ENCODE measurements at places on chromosomes 6 and 20.

DNA sequence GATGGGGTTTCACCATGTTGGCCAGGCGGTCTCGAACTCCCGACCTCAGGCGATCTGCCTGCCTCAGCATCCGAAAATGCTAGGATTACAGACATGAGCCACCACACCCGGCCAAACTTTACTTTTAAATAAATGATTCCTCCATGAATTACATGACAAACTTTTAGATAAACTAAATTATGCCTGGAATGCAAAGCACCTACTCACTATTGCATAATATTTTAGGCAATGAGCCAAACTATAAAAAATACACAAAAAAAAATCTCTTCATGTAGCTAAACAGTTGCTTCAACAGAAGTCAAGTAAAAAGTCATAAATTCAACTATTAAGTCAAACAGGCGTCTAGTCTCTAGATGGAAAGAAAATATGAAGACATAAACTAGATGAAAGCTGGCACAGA, 56.5 kb downstream of the PTPRK start:
- no peak for DNase-seq

- peak; percentile 64 for DNase-seq
Observed at GRCh38 chr6:27375613-27376079, 12.9 kb upstream of the ZNF391 start.

- no peak for DNase-seq
Observed at GRCh38 chr6:108779536-108780275, 68.5 kb upstream of the ARMC2 start.

DNA sequence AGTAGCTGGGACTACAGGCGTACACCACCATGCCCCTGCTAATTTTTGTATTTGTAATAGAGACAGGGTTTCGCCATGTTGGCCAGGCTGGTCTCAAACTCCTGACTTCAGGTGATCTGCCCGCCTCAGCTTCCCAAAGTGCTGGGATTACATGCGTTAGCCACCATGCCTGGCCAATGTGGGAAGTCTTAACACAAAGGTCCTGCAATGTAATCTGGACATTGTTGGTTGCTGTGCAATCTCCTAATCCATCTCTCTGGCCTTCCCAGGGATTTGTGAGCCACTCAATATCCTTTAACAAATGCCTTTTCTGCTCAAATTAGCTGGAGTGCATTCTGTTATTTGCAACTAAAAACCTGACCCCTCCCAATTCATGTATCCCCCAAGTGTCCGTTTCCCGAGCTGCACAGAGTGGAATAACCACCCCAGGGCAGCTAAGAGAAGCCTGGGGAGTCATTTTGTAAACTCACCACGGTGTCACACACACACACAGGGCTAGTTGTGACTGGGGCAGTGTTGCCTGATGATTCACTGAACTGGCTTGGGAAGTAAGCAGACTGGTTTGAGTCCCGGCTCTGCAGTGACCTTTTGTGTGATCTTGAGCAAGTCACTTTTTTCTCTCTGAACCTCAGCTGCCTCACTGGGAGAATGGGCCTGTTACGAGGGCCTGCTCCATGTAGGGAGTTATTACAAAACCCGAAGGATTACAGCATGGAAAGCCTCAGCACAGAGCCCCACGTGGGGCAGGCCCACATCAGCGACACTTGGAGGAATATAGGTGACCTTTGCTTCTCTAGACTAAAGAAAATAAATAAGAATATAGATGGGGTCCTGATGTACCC, 152.3 kb downstream of the ZMYND8 start:
- DNase-seq: peak; percentile 85

DNA sequence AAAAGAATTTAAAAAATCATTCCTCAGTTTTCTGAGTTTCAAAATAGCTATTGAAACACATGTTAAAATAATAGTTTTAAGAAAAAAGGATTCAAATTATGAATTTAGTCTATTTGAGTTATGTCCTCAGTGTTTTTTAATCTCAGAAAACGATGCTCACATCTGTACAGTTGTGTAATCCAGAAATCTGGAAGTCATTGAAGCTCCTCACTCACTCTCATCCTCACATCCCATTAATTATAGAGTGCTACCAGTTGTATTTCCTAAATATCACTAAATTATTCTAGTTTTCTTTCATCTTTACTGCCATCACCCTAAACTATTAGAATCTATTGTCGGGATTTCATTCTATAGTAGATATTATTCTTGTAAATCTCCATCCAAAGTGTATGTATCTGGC, 234.7 kb upstream of the RIMS1 start:
- DNase-seq: no peak

- DNase-seq: no peak
Observed at GRCh38 chr6:167044696-167045095, 45.5 kb downstream of the CEP43 start.

GRCh38 chr20:53611449-53611894, 17.8 kb upstream of the ZNF217 start:
- DNase-seq: peak; percentile 88

DNA sequence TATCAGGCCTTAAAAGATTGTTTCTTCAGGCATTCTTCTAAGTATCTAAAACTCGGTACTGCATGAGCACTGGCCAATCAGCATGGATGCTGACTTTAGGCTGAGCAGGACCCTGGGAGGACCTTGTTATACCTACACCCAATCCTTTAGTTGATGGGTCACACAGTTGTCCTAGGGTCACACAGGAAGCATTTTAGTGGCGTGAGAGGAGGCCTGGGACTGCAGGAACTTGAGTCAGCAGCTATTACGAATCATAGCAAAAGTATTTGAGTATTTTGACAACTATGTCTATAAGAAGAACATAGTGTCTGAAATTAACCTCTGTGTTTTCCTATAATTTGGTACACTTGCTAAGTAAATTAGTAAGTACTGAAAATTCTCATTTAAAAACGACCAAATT, 741.4 kb downstream of the HACE1 start:
- DNase-seq: peak; percentile 89

DNA sequence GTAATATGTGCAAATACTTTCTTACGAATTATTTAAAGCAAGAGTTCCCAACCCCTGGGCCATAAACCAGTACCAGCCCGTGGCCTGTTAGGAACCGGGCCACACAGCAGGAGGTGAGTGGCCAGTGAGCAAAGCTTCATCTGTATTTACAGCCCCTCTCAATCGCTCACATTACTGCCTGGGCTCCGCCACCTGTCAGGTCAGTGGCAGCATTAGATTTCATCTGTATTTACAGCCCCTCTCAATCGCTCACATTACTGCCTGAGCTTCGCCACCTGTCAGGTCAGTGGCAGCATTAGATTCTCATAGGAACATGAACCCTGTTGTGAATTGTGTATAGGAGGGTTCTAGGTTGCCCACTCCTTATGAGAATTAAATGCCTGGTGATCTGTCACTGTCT, 142.0 kb downstream of the RNASET2 start:
- no peak for DNase-seq

GRCh38 chr6:15499591-15499990, 163.2 kb downstream of the DTNBP1 start:
- no peak for DNase-seq

GRCh38 chr6:37525460-37526357, 26.0 kb upstream of the CCDC167 start:
- peak; percentile 20 for DNase-seq

- peak; percentile 74 for DNase-seq
Observed at GRCh38 chr6:31441365-31442267, 38.2 kb downstream of the MICA start.

GRCh38 chr20:20752712-20753111, 40.3 kb upstream of the RALGAPA2 start:
- DNase-seq: no peak

GRCh38 chr20:37316116-37316774, 26.8 kb downstream of the MANBAL start:
- no peak for DNase-seq

DNA sequence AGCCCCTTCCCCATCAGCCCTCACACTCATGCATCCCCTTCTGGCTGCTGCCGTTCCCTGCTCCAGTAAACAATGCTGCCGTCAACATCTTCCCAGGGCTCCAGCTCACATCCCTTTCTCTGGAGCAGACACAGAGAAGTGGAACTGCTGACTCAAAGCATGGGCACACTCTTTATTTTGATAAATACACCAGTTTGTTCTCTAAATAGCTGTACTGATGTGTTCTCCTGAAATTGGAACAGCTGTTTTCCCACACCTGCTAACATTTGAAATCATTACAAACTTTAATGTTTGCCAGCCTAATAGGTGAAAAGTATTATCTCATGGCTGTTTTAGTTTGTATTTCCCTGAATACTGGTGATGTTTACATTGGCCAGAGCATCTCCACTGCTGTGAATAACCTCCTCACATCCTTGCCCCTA, 102.1 kb upstream of the NXT1 start:
- no peak for DNase-seq

DNA sequence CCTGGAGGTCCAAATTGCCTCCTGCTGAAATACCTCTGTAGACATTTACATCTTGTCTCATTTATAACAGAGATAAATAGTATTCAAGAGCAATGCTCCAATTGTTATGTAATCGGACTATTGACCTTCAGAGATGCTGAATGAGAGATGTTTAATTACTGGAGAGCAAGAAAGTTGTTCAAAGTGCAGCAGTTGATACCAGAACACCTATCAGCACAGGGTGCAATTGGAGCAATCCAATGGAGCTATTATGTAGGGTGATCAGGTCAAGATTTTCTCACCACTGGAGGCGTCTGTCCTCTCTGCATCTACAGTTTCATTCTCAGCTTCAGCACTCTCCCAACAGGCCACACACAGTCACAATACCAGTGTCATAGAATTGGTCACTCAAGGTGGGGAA, 19.5 kb upstream of the TMX4 start:
- no peak for DNase-seq

GRCh38 chr20:25460566-25461280, 53.2 kb downstream of the GINS1 start:
- no peak for DNase-seq

DNA sequence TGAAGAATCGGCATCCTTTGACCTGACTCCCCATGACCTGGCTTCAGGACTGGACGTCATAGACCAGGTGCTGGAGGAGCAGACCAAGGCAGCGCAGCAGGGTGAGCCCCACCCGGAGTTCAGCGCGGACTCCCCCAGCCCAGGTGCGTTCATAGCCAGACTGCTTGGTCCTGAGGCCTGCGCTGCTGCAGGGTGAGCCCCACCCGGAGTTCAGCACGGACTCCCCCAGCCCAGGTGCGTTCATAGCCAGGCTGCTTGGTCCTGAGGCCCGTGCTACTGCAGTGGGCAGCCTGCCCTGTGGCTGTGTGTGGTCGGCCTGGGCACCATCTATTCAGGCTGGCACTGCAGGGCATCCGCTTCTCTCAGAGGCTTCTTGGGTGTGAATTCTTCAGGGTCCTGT, 15.8 kb downstream of the RTEL1 start:
- no peak for DNase-seq

DNA sequence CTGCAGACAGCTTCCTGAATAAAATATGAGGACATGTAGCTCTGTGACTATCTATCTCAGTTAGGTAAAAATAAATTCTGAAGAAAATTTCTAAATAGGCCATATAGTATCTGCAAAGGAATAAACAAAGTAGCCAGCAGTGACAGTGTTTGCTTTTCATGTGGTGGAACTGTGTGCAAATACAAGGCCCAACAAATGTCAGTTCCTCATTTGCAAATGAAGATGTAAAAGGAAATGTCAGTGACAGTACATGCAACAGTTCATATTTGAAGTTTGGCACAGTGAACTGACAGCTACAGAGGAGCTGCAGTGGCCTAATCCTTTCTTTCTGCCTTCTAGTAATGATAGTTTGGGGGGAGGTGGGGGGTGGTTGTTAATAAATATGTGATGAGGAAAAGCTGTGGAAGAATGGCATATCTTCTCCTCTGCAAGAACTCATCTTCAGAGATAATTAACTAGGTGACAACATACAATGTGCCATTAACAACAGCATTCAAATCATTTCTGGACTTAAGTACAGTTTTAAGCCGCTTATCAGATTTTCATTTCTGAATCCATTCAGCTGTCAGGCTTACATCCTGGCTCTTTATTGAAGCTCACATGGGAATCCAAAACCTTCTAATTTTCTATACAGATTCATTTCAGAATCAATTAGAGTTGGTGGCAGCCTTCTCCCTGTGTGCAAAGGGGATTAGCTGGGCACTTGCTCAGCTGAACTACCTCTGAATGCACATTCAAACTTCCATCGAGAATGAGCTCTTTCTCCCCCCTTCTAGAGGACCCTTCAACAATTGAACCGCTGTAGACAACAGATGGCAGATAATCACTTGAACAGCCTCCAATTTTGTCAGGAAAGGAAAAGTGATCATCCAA, 1059.0 kb upstream of the EPHA7 start:
- no peak for DNase-seq

- no peak for DNase-seq
Observed at GRCh38 chr6:126429866-126430265, 90.0 kb downstream of the CENPW start.

- no peak for DNase-seq
Observed at GRCh38 chr6:32816746-32817204, at the start of gene HLA-DOB. TSS of gene HLA-DOB (minus strand) at chr6:32817002. CDS start at chr6:32816951, 51 bp downstream.

DNA sequence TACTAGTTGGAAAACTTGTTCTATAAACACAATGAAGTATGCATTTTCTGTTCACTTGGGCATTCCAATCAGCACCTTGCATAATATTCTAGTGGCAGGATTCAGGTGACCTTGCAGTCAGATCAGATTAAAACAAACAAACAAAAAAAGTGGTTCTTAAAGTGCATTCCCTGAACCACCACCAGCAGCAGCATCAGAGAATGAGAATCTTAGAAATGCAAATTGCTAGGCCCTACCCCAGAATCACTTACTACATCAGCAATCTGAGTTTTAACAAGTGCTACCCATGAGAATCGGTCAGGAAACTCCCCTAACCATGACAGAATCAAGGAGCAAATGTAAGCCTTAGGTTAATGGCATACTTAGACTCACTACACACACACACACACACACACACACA, 41.7 kb downstream of the SNAP25 start:
- no peak for DNase-seq

GRCh38 chr6:81051952-81052351, 700.5 kb downstream of the TENT5A start:
- DNase-seq: no peak

DNA sequence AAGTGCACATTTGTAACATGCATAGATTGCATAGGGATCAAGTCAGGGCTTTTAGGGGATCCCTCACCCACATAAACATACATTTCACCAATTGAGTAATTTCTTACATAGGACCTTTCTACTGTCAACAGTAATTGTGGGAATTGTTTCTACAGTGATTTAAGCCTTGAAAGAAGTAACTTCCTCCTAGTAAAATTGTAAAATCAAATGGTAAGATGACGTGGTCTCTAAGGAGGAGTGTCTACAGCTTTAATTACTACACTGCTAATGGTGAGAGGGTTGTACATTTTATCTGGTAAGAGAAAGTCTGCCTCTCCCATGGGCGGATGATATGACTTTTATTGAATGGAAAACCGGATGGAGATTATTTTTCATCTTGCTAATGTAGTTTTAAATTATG, 98.0 kb downstream of the RPP40 start:
- DNase-seq: no peak

All from RKO (cell line).